ENCODE measurements at places on chromosomes 4 and X. TPM values are rescaled to one million over a fixed set of nuclear protein-coding genes. Genes with fewer than 3 reads are reported as not detected.

Gene MAGEA9
- total RNA-seq, result not detected

Gene PRR27
- not detected for total RNA-seq

Gene TRO
- 1.4 TPM for total RNA-seq

GRCh38 chrX:132034648-132035047, 11.5 kb downstream of the STK26 start:
- no peak for DNase-seq

GRCh38 chrX:39691724-39692123, 406.0 kb downstream of the BCOR start:
- no peak for DNase-seq

DNA sequence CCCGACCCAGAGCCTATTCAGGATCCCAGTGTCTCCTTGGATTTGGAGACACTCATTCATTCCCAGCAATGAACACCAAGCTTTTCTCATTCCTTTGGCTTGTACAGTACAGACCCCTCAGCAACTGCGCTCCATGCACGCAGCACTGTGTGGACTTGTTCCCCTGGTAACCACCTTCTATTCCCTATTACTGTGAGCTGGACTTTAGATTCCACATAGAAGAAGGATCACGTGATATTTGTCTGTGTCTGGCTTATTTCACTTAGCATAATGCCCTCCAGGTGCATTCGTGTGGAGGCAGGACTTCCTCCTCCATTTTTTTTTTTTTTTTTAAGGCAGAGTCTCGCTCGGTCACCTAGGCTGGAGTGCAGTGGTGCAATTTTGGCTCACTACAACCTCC, 106.4 kb downstream of the PHKA2 start:
- DNase-seq, result no peak

- no peak for DNase-seq
Measured at GRCh38 chr4:102348701-102349100, 3.4 kb upstream of the SLC39A8 start.

- DNase-seq, result no peak
Measured at GRCh38 chr4:24798036-24798610, 2.8 kb downstream of the SOD3 start.

Measured in T-helper 17 cell (primary cell).